Left lobe of liver (tissue), 2 donors: ENCODE measurements at places on chromosomes 11 and 22. TPM values are rescaled to one million over a fixed set of nuclear protein-coding genes. Genes with fewer than 3 reads are reported as not detected.

The TRPC6 gene
- total RNA-seq: not detected

The PANX3 gene
- not detected for total RNA-seq

The SCO2 gene
- not detected for total RNA-seq

The TSSK2 gene
- total RNA-seq: not detected

The SEPTIN5 gene
- 1.1 TPM for total RNA-seq

The TMPRSS5 gene
- 0.65 TPM for total RNA-seq

The SLC6A5 gene
- total RNA-seq: not detected
